ENCODE measurements at places on chromosomes 7 and 10.

- DNase-seq: no peak
These were observed 571.3 kb upstream of the NRG3 start for GRCh38 chr10:81303656-81304055.

GRCh38 chr7:109745677-109746410, 1176.2 kb downstream of the DNAJB9 start:
- no peak for DNase-seq

GRCh38 chr10:13056456-13057077, 43.4 kb upstream of the OPTN start:
- DNase-seq: no peak

GRCh38 chr7:150784954-150785353, 15.2 kb downstream of the TMEM176B start:
- no peak for DNase-seq
